ENCODE measurements at places on chromosomes 7 and 10.

GRCh38 chr7:4338556-4338955, 343.5 kb upstream of the FOXK1 start:
- DNase-seq: no peak

GRCh38 chr10:71001470-71001869, 113.1 kb upstream of the PCBD1 start:
- no peak for DNase-seq

GRCh38 chr7:134639683-134640279, 6.9 kb upstream of the BPGM start:
- DNase-seq: no peak

DNA sequence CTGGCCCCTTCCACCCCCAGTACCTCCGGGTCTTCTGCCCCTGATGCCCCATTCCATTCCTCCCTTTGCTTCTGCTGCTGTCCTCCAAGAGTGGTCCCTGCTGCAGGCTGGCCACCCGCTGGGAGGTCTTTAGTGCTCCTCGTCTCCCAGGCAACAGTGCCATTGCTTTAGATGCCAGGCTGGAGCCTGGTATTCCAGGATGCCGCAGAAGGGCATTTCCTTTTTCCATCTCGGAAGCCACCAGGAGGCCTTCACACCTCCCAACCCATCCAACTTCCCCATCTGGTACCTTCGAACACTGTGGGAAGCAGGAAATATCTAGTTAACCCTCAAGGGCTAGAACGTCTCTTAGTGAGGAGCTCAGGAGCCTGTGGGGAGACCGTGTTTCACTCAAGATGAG, 92.9 kb upstream of the DUSP5 start:
- DNase-seq: no peak

DNA sequence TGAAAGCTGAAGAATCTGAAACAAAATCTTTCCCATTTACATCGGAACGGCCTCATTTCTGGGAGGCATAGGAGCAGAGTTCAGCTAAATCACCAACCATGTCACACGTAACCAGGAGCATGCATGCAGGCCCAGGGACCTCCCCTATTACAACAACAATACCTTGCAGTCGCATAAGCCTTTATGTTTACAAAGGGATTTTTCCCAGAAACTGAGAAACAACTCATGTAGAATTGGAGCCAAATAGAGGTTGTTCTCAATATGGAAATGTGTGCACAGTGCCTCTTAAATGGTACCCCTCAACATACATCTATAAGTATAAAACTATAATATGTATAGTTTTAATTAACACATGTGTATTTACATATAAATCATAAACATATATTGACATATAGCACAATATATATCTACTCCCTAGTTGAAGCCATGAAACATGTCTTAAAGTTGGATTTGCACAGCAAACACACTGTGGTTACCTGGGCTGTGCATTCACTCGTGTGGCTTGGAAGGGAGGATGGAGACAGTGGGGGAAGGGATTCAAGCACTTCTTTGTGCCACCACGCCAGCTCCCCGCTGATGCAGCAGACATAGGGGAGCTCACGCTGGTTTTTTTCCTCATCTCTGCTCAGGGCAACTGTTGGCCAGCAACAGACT, 35.0 kb upstream of the DGKI start:
- DNase-seq: no peak

DNA sequence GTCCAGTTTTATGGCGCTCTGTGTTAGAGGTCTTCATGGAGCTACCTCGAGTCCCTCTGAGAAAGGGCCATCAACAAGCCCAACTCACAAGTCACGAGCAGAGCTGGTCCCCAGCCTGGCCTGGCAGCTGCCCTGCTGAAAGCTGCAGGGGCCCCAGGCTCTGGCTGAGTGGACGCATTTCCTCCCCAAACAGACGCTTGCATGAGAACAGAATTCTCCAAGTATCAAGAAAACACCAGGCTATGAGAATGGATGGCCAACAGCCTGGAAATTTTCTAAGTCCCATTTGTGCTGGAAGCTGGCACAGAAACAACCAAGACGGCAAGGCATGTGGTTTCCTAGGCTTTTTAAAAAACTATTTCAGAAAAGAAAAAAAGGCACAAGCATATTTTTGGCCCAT, 114.8 kb downstream of the FAM53B start:
- DNase-seq: no peak

DNA sequence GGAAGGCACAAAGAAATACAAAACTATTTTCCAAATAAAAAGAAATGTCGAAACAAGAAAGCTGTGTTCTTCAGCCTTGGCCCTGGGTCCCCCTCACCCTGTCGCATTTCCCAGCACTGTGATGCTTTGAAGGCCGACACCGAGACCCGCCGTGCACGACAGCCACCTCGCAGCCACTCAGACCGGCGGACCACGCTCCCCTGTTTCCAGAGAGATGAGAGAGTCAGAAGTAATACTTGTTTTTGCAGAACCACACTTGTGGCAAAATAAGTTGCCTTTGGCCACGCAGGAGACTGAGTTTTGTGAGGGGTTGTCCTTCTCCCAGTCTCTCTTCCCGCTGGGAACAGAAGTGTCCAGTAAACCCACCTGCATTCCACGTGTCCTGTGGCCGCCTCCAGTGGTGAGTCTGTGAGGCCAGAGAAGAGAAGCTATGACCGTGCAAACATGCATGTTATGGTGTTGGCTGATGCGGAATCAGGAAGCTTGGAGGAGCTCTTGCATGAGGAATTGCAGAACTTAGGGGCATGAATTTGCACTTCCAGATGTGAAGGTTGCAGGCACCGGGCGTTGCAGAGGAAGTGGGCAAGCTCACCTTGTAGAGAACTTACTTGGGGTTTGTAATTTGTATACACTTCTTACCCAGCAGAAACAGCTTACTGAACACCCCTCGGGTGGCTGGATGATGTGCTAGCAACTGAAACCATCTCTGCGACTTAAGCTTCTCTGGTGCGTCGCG, 194.5 kb downstream of the EBF3 start:
- no peak for DNase-seq

DNA sequence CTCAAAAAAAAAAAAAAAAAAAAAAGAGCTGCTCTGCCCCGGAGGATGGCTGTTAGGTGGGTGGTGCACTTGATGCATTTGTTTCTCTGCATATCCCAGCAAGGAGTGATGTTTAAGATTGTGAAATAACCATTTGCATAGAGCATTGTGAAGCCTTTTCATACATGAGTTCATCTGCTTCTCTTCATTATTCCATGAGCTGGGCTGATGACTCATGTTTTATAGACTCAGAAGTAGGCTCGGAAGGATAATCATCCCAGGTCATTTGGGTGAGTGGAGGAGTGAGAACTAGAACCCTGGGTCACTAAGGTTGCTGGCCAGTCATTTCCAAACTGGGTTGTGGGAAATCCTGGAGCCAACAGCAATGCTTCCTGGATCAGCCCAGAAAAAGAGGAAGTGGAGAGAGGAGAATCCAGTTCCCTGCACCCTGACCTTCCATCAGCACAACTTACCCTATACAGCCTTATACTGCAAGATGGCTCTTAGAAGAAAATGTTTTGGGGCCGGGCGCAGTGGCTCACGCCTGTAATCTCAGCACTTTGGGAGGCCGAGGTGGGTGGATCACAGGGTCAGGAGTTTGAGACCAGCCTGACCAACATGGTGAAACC, 45.3 kb downstream of the TACC2 start:
- DNase-seq: no peak

DNA sequence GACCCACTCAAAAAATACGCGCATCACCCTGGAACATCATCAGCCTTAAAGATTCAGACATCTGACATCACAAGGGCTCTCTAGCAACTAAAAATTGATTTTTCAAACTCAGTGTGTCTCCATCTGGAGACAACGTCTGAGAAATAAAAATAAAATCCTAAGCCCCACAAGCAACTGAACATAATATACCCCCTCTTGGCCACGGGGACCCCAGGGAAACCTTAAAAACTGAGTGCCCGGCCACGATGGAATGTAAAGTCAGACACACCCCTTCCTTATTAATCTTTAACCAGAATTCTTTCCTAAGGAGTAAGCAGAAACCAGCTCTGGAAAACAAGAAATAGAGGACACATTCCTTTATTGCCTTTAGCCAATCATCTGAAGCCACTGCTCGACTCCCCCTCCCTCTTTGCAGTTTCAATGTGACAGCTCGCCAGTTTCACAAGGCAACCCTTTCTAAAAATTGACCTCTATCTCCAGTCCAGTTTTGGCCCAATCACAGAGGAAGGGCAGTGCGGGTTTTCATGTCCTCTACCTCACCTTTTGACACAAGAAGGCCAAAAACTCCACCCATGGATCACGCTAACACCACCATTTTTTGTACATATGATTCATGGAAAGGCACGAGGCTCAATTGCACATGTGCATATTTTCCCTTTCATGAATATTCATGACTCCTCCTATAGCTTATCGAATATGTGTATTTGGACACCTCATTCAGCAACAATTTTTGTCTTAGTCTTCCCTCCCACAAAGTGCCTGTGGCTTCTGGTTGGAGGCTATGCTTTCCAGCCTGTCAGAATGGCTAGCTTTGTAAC, 24.2 kb downstream of the IFIT3 start:
- no peak for DNase-seq

GRCh38 chr10:81792729-81793128, 82.3 kb upstream of the NRG3 start:
- DNase-seq: no peak

DNA sequence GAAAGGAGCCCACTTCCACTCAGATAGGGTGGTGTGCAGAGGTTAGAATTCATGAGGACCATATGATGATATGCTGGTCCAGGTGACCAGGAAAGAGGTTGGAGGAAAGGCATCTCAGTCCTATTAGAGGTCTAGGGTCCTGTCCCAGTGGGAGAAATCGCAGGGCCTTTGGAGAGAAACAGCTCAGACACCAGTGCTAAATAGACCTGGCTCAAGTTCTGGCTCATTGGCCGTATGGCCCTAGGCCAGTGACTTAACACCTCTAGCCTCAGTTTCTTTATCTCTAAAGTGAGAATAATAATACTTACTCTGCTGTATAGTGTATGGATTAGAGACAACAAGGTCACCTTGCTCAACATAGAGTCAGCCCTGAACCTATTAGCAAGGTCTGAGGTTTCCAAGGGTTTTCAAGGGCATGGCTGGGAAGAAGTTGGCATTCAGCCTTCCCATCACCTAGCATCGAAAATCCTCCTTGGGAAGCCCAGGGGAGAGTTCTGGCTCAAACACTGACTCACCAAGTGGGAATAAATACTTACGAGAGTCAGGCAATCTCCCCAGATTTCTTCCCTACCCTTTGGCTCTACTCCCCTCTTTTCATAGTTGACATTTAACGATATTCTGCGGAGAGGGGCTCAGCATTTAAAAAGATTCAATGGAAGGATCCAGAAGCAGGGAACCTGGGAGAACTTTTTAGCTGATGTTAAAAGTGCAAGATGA, 473.1 kb upstream of the PODXL start:
- no peak for DNase-seq

DNA sequence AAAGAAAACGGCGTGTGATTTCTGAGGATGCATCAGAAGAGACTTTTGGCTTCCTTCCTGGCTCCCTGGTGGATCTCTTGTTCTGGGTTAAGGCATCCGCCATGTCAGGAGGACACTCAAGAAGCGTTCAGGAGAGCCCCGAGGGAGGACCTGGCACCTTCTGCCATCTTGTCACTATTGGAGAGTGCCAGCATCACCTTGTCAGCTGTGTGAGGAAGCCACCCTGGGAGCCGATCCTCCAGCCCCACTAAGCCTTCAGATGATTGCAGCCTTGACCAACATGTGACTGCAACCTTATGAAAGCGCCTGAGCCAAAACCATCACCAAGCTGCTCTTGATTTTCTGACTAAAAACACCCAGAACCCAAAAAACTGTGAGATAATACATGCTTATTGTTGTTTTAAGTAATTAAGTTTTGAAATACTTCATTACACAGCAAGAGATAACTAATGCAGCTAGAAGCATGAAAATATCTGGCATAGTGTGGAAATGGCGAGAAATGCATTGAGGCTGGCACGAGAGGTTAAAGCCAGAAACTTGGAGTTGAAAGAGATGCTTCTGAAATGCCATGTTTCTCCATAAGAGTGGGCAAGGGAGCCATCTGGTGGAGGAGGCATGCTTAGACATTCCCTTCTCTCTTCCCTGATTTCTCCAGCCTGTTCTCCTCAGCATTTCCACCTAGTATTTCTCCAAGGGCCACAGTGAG, 5.4 kb upstream of the ZFYVE27 start:
- peak; percentile 7 for DNase-seq

GRCh38 chr7:77282897-77283296, 83.3 kb upstream of the FGL2 start:
- DNase-seq: no peak

DNA sequence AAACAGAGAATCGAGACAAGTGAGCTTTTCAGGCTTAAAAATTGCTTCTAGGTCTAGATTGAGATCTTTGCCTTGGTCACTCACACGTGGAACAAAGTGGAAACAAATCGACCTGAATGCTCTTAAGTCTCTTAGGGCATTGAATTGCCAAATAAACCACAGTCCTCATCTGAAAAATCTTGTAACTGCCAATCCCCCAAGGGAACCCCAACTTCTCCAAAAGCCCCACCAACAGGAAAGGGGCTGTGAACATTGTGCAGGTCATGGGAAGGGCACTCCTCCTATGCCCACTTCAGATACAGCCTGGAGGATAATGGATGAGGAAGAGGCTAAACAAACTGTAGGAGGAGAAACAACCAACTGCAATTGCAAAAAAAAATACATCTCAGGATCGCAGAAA, 91.3 kb downstream of the DGKI start:
- no peak for DNase-seq

- DNase-seq: no peak
Observed at GRCh38 chr7:130365511-130366441, 14.5 kb upstream of the CPA1 start.

DNA sequence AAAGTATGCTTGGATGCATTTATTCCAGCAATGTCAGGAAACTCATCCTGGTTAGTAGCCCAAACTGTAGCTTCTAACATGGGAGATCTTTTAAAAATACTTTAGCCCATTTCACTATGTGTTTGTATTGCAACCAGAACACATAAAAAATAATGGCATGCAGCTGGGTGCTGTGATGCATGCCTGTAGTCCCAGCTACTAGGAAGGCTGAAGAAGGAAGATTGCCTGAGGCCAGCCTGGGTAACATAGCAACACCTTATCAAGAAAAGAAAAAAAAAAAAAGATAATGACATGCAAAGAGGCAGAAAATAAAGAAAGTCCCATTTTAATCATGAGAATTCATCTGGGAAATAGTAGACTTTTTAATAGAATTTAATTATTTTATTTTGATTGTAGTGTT, 517.0 kb upstream of the TEX47 start:
- no peak for DNase-seq

DNA sequence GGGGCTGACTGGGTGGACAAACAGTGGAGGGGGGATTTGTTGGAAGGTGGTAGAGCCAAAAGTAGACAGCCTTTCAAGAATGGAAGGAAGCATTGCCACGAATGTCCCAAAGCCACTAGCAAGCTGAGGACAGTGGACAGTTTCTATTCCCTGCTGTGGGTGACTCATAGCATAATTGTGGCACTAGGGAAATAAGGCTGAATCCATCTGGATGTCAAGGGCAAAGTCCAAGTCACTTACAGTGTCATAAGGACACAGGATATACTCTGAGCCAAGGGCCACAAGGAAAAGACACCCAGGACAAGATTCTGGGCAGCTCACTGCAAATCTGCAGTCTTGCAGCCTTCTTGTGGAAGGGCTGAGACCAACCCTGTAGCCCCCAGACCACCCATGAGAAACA, 79.7 kb downstream of the FRMPD2 start:
- no peak for DNase-seq

- no peak for DNase-seq
Observed at GRCh38 chr7:117731455-117731854, 141.8 kb downstream of the CTTNBP2 start.

Measured in stimulated activated CD8-positive, alpha-beta memory T cell treated with anti-CD3 and anti-CD28 coated beads, Interleukin-2, amount 100 ng/mL, for 1 hour (primary cell).